ENCODE measurements at places on chromosomes 3 and 15. TPM values are rescaled to one million over a fixed set of nuclear protein-coding genes. Genes with fewer than 3 reads are reported as not detected.

DNA sequence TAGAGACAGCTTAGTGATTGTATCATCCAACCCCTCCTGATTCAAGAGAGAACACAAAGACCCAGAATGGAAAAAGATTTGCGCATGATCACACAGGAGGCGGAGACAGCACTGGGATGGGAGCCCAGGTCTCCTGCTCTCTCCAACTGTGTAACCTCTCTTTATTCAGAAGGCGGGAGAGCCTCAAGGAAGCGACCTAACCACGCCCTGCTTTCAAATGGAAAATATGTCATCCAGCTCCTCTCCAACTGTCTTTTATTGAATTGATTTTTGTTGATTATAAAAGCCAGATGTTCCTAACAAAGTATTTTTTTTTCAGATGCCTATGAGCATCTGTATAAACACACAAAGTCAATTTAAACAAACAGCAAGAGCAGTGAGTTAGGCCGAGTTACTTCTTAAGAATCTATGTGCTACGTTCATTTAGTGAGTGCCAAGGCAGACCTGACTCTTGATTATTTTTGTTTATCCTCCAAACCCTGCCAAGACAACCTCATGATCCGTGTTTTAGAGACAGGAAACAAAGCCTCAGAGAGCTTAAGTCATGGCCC is 74.5 kb downstream of the BFSP2 start:
- DNase-seq = no peak

DNA sequence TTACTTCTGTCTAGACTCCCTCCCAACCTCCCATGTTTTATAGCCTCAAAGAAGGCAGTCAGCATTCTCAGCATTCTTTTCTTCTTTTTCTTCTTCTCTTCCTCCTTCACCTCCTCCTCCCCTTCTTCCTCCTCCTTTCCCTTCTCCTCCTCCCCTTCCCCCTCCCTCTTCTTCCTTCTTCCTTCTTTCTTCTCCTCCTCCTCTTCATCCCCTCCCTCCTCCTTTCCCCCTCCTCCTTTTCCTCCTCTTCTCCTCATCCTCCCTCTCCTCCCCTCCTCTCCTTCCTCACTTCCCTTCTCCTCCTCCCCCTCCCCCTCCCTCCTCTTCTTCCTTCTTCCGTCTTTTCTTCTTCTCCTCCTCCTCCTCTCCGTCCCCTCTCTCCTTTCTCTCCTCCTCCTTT is 3.6 kb upstream of the LPCAT4 start:
- no peak for DNase-seq

DNA sequence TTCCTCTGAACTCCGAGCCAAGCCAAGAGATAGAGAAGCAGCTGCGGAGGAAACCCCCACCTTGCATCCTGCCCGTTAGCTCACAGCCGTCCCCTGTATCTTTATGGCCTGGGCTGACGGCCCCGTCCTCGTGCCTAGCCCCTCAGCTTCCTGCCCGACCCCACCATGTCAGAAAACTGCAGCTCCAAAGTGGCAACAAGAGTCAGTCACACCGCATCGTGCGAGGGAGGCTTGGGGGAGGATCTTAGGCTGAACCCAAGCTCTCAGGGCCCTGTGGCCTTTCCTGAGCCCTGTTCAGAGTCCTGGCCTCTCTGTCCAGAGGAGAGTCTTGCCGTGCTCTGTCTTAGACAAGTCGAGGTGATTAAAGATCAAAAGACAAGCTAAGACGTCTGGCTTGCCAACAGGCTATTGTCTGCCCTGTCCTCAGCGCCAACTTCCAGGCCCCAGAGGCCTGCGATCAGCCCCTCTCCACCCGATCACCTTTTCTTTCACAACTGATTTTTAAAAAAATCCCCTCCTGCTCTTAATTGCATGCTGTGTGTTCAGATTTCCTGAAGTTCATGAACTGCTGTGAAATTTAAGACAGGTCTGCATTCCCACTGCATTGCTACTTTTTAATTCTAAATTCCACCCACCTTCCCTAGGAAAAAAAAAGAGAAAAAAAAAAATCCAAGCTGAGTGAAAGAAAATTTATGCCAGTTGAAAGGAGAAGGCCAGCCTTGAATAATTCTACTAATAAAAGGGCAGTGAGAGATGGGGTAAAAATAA is 89.7 kb upstream of the WNT5A start:
- no peak for DNase-seq

GRCh38 chr15:76057332-76058000 is 2.3 kb upstream of the TMEM266 start:
- DNase-seq = no peak

GRCh38 chr15:68275165-68275746 is 2.3 kb upstream of the FEM1B start:
- DNase-seq = no peak

DNA sequence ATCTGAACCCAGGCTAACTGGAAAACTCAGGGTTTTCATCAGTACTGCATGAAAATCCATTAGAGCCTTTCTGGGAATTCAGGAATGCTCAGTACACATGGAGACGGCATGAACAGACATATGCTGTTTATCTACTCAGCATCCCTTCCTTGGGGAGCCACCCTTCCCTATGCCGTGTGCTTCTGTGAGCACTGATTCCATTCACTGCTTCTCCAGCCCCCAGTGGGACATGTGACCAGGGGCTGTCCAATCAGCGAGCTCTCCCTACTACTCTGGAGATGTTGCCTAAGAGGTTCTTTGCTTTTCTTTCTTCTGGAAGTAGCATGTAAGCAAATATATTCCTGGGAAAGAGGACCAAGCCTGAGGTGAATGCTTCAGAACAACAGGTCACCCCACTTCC is 5.6 kb upstream of the PCOLCE2 start:
- no peak for DNase-seq

GRCh38 chr15:67240235-67241131 is 14.0 kb downstream of the AAGAB start:
- no peak for DNase-seq

The ZMYND10 gene
- 2.2 TPM for total RNA-seq

All from spleen (tissue), 13 donors.